ENCODE measurements at places on chromosomes 16 and 17.

DNA sequence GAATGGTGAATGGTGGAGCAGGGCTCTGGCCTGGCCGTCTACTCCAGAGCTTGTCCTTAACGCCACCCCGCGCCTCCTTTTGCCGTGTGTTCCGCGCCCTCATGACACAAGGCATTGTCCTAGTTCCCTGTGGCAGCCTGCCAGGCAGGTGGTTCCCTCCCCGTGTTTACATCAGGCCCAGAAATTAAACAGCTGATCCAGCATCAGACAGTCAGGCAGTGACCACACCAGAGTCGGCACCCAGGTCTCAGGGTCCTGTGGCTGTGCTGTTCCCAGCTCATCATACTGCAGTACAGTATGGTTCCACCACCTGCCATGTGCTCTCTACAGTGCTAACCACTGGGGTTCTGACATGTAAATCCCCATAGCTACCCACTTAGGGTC lies 119.7 kb downstream of the RAB11FIP4 start:
- DNase-seq = no peak

- DNase-seq = no peak
These were observed 51.4 kb downstream of the CACNG1 start for GRCh38 chr17:67095803-67096202.

DNA sequence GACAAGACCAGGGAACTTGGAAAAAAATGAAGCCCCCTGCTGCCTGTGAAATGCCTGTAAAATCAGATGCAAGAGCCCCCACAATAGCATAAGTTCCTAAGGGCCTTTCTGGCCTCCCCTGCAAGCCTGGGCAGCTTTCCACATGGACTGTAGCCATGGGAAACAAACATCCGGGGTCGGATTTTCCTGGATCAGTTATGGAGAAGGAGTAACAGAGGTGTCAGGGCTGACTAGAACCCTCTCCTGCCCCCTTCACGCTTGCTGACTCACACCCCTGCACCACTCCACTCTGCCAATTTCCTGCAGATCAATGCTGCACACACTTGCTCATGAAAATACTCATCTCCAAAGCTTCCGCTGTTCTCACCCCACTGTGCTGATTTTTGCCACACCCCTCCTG lies 258.6 kb downstream of the CBLN1 start:
- DNase-seq = no peak

DNA sequence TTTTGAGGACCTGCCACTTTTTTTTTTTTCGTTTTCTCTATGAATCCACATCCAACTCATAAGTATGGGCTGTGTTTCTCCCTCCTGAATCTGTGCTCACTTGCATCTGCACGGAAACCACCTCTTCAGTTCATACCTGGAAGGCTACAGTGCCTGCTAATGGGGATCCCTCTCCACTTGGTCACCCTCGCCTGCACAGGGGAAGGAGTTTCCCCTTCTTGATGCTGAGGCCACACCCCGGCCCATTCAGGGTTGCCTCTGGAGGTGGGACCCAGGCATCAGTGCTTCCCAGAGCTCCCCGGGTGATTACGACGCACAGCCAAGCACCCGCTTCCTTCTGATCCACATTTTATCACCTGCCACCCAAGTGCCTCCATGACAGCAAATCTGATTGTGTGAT lies 85.9 kb upstream of the TBC1D3K start:
- DNase-seq = no peak

- no peak for DNase-seq
These were observed 219.3 kb upstream of the GSE1 start for GRCh38 chr16:85393674-85394451.

DNA sequence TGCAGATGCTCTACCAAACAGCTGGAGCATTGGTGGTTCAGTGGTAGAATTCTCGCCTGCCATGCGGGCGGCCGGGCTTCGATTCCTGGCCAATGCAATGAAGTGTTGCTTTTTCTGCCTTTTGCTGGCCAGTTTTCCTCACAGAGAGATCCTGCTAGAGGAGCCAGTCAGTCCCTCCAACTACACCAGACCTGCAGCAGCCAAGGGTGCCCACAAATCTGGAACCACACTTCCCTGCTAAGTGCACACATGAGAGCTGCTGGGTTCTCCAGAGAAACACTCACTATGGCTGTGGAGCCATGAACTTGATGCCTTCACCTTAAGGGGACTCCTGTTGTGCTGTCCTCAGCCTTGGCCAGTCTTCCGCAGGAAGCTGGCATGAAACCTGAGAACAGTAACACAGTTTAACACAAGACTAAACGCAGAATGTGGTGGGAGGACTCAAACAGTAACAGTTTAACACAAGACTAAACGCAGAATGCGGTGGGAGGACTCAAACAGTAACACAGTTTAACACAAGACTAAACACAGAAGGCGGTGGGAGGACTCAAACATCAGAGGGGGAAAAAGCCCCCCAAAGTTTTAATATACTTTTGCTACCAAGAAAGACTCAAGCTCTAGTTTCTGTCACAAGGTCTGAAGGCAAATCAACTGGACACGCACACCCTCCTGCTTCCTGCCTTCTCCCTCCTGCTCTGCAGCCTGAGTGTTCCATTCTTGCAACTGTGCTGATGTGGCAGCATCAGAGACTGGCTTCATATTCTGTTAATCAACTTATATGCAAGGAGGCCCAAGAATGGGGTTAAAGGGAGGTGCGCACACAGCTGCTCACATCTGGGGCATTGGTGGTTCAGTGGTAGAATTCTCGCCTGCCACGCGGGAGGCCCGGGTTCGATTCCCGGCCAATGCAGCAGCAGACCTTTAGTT lies 12.0 kb downstream of the VAC14 start:
- DNase-seq = peak; percentile 70

DNA sequence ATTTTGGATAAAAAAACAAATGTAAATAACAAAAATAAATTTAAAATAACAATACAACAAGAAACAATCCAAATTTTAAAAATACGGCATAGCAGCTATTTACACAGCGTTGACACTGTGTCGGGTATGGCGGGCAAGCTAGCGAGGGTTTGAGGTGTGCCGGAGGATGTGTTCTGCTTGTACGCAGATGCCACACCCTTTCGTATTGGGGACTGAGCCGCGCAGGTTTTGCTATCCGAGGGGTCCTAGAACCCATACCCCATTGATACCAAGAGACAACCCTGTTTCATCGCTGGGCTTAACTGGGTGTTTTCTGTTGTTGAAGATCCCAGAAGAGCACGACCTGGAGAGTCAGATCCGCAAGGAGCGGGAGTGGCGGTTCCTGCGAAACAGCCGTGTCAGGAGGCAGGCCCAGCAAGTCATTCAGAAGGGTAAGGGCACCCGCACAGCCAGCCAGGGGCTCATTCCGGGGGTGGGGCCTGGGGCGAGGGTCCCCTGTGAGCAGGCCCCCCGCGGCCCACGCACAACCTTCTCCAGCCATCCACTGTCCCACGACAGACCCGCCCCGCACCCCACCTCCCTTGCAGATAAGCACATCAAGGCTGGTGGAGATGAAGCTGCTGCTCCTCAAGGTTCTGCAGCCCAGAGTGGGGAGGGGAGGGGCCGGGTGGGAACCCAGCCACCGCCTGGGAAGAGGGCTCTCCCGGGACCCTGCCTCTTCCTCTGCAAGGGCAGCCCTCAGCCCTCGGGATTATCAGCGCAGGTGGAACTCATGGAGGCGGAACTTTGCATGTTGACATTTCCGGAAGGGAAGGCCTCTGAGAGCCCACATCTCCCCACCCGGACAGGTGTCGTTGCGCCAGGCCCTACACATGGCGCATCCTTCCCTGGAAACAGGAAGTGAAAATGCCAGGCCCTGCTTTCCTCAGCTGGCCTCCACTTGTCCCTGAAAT lies 51.2 kb upstream of the CHMP6 start:
- DNase-seq = no peak

DNA sequence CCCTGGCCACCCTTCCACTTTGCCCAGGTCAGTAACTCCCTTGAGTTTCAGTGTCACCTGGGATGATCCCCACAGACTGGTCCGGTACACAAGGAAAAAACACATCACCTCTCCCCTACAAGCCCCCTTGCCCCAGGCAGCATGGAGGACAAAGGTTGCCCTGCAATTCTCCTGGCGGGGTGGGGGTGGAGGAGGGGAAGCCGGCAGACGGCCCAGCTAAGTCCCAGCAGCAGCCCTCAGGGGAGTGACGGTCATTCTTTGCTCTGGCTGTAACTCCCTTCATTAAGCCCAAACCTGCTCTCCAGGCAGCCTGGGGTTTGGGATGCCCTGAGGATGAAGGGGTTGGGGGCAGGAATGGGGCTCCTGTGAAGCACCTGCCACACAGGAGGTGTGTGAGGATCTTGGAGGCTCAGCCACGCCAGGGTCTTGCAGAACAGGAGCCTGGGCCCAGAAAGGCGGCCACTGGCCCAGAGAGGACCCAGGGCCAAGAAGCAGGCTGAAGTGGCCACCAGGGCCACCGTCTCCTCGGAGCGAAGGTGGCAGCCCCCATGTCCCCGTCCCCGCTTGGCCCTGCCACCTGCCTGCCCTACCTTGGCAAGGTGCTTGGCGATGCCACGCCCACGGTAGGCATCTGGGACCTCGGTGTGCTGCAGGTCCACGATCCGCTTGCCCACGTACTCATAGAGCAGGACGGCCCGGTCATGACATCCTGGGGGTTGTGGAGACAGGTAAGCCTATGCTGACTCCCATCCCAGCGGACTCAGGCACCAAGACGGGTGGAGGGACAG lies 9.5 kb downstream of the NATD1 start:
- no peak for DNase-seq

- no peak for DNase-seq
These were observed 296.9 kb downstream of the ZFHX3 start for GRCh38 chr16:72751076-72751475.

- DNase-seq = no peak
These were observed 10.1 kb upstream of the TMEM208 start for GRCh38 chr16:67216612-67217490.

- no peak for DNase-seq
These were observed 138.7 kb downstream of the ENGASE start for GRCh38 chr17:79213305-79213704.

GRCh38 chr16:89749637-89750036 lies 28.3 kb downstream of the ZNF276 start:
- no peak for DNase-seq

DNA sequence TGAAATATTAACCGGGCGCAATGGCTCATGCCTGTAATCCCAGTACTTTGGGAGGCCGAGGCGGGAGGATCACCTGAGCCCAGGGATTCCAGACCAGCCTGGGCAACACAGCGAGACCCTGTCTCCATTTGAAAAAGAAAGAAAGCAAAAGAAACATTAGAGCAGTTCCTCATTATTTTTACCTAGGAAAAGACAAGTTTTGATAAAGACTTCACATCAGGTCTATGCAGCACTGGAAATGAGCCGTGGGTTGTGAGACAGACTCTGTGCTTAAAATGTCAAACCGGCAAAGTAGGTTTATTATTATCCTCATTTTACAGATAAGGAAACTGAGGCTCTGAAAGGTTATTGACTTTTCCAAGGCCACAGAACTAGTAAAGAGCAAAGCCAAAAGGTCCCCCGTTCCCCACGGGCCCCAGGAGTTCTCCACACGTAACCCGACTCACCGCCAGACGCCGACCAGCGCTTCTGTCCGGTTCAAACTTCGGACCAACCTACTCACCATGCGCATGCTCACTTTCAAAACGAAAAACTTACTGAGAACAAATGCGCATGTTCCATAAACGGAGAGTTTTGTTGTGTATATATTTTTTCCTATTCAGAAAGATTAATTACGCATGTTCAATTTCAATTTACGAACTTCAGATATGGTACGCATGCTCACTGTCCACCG lies 356 bp downstream of the TUBD1 start:
- no peak for DNase-seq

GRCh38 chr16:56048425-56049105 lies 142.7 kb upstream of the GNAO1 start:
- DNase-seq = no peak

DNA sequence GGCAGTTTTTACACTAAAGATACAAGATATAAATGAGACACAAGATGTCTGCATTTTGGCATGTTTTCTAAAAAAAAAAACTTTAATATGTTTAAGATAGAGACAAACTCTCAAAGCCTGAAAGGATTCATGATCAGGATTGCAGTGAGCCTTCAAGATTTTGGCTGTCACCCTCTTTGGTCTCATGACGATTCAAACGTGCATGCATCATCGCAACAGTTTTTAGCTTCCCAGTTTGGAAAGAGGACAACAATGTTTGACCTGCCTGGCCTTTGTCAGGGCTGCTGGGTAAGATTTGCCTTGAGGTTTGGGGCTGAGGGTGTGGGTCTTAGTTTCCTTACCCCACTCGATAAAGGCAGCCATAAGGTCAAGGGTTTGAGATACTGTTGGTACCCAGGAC lies 134.1 kb downstream of the RGS9 start:
- no peak for DNase-seq
